ENCODE measurements at places on chromosomes 2 and 18.
A peak's percentile ranks its signal among the peaks of the same experiment; 100 is the strongest.

GRCh38 chr18:26561769-26562168 is 13.4 kb upstream of the KCTD1 start:
- no peak for DNase-seq

GRCh38 chr2:201785135-201785534 is 4.4 kb upstream of the ALS2 start:
- no peak for DNase-seq

DNA sequence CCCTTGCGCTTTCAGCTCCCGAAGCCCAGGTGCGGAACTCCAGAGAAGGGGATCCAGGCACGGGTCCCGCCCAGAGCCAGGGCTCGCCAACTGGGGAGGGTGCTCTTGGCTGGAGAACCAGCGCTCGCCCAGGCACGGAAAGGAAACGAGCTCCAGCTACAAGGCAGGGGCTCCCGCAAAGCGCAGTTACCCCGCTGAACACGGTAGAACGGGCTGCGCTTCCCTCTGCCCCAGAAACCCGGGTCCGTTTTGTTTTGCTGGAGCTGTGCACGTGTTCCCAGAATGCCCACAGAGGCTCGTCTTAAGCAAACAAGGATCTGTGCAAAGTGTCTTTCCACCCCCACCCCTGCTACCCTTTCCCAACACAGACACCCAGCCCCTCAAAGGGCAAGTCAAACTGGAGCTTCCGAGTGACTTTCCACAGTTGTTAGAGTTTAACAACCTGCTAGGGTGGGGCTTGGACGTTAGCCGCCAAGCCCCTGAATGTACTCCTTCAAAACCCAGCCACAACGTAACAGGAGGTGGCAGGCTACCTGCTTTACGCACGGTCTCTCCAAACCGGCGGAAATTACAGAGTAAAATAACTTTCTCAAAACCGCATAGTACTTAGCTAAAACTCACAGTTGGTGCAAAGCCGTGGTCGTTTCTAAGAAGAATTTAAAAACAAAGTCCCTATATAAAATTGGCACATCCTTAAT is 775 bp downstream of the RNF125 start:
- peak; percentile 78 for DNase-seq

DNA sequence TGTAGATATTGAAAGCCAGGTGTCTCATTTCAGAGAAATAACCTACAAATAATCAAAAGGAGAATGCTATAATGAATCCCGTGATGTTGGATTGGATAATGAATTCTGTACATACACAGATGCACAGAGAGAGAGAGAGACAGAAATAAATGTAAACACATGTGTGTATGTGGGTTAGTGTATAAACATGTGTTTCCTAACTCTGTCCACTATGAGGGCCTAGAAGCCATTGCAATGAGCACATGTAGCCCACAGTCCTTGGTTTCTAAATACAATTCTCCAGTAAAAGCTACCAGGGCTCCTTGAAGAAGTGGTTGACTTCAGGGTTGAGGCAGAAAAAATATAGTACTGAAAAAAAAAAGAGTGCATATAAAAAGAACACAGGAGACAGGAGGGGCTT is 109.5 kb downstream of the INHBB start:
- no peak for DNase-seq

- DNase-seq: no peak
These were observed 24.4 kb downstream of the ZNF892 start for GRCh38 chr2:95231723-95232122.

DNA sequence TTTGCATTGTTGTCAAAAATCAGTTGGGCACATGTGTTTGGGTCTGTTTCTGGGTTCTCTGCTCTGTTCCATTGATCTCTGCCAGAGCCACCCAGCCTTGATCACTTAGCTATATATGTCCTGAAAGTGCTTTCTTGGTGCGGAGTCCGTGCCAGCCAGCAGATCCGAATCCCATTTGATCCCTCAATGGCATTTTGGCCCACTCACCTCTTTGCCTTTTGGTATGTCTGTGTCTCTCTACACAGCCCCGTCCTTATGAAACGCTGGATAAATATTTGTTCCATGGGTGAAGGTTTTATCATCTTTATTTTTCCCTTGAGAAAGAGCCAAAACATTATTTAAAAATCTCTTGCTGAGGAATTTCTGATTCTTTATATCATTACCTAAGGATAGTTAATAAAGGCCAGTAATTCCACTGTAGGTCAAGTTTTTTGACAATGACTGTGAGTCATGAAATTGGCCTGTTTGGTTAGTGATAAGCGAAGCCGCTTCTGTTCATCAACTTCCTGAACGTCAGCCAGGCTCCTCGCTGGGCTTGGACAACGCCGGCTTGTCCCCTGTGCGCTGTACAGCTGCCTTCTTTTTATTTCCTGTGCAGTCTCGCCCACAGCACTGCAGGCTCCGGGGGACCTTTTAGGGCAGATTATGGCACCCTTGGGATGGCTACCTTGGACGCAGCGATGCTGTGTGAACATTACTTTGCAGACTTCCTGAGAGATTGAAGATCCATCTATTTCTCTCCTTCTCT is 24.9 kb downstream of the MTCL1 start:
- DNase-seq: no peak

- no peak for DNase-seq
These were observed 8.7 kb downstream of the RAB12 start for GRCh38 chr18:8617907-8618306.

GRCh38 chr2:219344751-219345430 is 12.3 kb upstream of the RESP18 start:
- DNase-seq: no peak

DNA sequence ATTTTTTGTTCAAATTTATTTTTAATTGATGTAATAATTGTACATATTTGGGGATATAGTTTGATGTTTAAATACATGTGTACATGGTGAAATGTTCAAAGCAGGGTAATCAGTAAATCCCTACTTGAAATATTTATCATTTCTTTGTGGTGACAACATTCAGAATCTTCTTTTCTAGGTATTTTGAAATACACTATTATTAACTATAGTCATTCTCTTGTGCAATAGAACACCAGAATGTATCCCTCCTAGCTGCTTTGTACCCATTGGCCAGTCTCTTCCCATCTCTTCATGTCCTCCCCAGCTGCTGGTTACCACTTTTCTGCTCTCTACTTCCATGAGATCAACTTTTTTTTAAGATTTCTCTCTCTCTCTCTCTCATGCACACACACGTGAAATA is 126.5 kb downstream of the ZNF407 start:
- no peak for DNase-seq

- no peak for DNase-seq
These were observed 5.7 kb downstream of the PPP1R1C start for GRCh38 chr2:181991171-181991885.

- DNase-seq: no peak
These were observed 64.0 kb downstream of the PMS1 start for GRCh38 chr2:189848276-189848675.

DNA sequence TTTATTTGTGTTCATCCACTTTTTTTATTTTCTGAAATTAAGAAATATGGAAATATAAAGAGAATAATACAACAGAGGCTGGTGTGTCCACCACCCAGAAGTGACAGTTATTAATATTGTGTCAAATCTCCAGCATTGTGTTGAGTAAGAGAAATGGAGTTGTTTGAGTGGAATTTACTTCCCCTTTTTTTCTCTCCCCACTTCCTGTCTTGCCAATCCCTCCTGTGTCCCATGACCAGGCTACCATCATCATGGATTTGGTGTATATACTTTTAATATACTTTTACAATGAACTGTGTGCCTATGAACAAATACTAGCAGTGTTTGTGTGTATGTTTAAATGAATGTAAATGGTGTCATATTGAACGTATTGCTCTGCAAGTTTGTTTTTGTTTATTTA is 276.9 kb upstream of the SKOR2 start:
- no peak for DNase-seq

DNA sequence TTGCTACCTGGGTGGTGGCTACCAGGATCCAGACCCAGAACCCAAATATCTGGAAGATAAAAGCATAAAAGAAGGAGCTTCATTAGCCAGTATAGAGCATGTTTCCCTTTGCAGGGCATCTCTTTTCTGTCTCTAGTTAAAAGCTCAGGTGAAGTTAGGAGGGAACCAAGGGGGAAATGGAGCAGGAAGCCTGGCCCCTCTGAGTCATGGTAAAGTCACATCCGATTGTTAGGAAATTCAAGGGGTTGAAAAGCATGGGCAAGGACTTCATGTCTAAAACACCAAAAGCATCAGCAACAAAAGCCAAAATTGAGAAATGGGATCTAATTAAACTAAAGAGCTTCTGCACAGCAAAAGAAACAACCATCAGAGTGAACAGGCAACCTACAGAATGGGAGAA is 126.9 kb downstream of the RPIA start:
- DNase-seq: no peak

DNA sequence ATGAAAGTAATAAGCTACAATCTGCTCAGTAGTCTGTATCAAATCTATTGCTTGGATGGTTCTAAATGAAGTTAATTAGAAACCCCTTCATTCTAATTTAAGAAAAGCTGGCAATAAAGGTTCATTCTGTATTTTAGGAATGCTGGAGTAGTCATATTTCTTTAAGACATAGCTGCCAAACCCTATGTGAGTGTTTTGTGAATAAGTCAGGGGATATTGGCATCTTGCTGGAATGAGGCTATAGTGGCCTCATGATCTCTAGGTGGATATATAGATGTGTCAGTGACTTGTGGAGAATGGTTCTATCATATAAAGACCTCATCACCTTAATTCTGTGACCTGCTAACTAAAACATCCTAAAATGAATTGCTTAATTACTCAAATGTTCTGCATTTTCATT is 196.3 kb downstream of the PDE1A start:
- DNase-seq: no peak

- no peak for DNase-seq
These were observed 32.1 kb downstream of the RPRD1A start for GRCh38 chr18:36035253-36035652.

- no peak for DNase-seq
These were observed 3.1 kb downstream of the ATOH8 start for GRCh38 chr2:85756822-85757435.

- DNase-seq: no peak
These were observed 91.5 kb upstream of the TWSG1 start for GRCh38 chr18:9243029-9243428.

DNA sequence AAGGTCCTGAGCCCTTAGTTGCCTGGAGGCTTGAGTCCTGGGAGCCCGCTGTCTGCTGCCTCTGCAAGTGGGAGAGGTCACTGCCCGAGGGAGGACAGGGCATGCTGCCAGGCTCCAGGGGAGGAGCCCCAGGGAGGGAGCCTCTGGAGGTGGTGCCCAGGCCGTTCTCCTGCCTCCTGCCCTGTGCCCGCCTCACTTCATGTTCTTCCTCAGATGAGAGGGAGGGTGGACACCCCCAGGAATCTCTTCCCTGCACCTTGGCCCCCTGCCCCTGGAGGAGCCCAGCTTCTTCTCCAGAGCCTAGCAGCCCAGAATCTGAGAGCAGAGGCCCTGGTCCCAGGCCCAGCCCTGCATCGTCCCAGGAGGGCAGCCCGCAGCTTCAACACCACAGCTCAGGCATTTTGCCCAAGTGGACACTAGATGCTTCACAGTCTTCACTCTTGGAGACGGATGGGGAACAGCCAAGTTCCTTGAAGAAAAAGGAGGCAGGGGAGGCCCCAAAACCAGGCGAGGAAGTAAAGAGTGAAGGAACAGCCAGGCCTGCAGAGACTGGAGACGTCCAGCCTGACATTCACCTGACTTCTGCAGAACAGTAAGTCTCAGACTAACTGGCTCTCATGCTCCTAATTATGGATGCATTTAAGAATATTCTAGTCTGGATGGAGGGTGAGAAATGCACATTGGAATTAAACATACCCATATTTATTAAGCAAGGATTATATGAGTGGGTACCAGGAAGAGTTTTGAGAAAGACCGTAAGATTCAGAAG is 12.1 kb downstream of the PSD4 start:
- no peak for DNase-seq

GRCh38 chr2:240928476-240929363 is 22.6 kb downstream of the CROCC2 start:
- no peak for DNase-seq

DNA sequence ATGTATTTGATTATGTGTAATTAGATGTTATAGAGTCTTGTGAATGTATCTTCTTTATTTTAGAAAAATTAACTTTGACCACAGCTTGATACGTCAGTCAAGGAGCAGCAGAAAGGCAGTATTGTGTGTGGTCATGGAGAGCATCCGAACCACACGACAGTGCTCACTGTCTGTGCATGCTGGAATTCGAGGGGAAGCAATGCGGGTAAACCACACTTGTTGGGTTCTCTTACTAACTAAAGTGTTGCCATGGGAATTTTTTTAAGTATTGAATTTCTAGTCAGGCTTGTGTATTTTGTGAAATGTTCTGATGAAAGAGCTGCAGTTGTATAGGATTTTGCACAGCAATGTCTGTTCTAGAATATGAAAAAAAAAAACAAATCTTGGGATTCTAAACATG is 4.8 kb downstream of the PJVK start:
- no peak for DNase-seq

GRCh38 chr2:127218812-127219170 is 1.3 kb downstream of the CYP27C1 start:
- DNase-seq: no peak

- no peak for DNase-seq
These were observed 6.5 kb downstream of the DIPK1C start for GRCh38 chr18:74450626-74451025.
